ENCODE measurements at places on chromosomes 4 and X.

- DNase-seq, result no peak
These were observed 1.3 kb upstream of the TSPYL2 start for GRCh38 chrX:53080628-53081580.

- DNase-seq, result no peak
These were observed 105.1 kb upstream of the GRID2 start for GRCh38 chr4:92198711-92199110.

GRCh38 chr4:63348735-63349673, 1060.2 kb downstream of the TECRL start:
- no peak for DNase-seq

DNA sequence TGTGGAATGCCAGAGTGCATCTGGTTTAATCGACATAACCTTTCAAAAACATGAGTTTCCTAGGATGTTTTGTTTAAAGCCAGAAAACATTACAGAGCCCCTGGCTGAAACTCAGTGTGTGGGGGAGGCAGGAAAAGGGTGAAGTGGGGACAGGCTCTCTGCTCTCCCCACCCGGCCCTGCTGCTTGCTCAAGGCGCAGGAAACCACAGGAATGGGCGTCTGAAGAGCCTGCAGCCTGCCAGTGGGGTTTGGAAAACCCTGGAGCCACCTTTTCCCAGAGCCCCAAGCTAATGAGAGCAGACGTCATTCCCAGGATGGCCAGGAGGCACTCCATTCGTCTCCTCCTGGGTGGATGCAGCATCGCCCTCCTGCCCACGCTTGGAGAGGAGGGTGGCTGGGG, 240.6 kb downstream of the AFAP1 start:
- DNase-seq, result no peak

DNA sequence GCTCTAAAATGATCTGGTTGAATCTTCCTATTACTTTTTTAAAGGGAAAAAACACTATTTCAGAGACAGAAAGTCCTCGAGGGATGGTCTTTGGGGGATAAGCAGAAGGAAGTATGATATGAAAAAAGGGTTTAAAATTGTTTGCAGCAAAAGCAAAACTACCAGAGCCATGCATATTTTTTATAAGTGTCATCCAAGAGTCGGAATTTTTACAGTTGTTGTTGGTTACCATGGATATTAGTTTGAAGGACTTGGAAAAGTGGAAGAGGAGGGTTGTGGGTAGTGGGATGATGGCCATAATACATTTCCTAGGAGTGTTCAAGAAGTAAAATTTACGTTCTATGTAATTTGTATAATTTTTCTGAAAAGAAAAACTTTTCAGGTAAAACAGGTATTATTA, 134.4 kb downstream of the PCDH7 start:
- DNase-seq, result no peak

DNA sequence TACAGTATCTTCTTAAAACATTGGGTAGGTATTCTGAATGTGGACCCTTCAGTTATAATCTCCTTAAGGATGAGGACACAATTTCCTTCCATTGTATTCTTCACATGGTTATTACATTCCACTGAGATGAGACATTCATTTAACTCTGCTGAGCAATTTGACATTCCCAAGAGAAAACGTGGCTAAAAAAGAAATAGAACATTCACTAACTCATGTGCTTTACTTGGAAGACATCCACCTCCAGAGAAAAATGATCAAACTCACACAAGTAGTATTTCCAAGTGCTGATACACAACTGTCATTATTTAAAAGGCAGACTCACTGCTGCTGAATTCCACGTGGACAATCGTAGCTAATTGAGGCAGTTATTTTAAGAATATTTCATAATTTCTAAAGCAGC, 227.9 kb upstream of the ANKRD50 start:
- no peak for DNase-seq
